ENCODE measurements at places on chromosomes 3 and 15.

DNA sequence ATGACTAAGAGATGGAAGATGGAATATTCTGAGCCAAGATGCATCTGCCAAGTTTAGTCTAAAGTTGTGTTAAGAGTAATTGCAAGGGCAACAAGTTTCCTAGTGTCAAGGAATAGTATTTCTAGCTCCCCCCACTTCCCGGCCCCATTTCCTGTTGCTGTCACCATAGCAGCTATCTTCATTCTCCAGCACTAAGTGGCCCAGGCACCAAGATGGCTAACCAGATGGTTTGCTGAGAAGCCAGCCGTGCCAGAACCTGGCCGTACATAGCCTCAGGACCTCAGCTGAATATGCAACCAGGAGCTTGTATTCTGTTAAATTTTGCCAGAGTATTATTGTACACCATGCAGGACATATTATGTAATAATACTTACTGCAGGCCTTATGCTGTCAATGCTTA, 108.8 kb upstream of the UMPS start:
- DNase-seq: no peak

DNA sequence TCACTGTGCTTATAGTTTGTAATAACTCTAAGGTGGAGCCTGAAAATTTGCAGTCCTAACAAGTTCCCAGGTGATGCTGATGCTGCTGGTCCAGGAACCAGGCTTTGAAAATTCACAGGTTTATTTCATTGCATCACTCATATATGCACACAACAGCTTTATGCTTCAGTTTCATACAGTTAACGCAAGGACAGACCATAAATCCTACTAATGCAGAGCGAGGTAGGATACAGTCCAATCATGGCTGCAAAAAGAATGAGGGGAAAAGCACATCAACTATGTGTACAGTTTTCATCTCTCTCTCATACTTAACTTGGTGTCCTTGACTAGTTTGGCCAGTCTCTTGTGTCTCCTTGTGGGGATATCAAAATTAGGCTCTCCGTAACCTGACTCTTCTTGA, 135.1 kb downstream of the SLCO3A1 start:
- no peak for DNase-seq

GRCh38 chr15:74221399-74222239, 14.5 kb upstream of the CCDC33 start:
- DNase-seq: no peak

- DNase-seq: no peak
Observed at GRCh38 chr15:82021992-82022391, 23.8 kb downstream of the MEX3B start.

- no peak for DNase-seq
Observed at GRCh38 chr3:22366781-22367180, 615.8 kb upstream of the ZNF385D start.

DNA sequence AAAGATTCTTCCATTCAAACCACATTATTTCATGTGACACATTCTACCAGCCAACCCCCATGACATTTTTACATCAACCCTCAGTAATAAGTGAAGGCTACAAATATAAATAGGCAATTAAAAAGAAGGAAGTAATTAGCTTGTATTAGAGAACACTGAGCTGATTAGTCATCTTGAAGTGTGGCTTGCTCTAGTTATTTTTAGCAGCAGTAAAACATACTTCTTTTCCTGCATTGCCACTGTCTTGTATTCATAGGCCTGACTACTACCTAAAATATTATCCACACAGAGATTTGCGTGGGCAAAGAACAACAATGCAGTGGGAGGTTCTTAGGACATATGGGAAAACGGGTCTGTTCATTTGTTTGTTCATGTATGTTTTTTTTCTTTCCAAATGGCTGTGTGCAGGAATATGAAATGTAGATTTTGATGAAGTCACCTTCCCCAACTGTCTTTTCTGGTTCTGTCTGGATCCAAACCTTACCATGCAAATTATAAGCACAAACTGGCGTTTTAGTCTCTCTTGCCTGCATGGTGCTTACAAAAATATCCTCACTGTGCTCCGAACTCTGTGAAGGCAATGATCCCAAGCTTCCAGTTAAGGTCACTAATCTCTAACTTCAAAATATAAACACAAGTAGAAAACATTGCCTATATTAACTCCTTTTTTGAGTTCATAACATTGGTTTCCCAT, 31.5 kb upstream of the TM4SF4 start:
- no peak for DNase-seq

- DNase-seq: no peak
Observed at GRCh38 chr3:34077417-34078195, 279.2 kb downstream of the PDCD6IP start.

DNA sequence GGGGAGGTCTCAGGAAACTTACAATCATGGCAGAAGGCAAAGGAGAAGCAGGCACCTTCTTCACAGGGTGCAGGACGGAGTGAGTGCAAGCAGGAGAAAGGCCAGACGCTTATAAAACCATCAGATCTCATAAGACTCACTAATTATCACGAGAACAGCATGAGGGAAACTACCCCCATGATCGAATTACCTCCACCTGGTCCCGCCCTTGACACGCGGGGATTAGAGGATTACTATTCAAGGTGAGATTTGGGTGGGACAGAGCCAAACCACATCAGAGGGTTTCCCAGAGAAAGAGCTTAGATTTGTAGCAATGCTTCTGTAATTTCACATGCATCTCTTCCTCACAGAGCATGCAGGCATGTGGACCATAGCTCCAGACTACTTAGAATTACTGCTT, 615.7 kb upstream of the UBE2E2 start:
- DNase-seq: no peak

DNA sequence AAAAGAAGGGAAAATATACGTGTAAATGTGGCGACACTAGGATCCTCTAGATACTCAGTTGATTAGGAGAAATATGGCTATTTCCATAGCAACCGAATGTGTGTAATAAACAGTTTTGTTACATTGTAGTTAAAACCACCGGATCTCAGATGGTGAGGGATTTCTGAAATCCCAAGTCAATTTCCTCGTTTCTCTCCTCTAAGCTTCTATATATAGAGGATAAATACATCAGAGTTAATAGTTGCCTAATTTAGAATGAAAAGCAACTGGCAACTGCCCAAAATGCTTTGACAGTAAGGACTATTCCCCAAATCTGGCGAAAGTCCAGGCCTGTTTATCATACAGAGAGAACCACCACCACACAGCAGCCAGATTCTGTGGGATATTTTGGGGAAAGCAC, 112.6 kb downstream of the GABRB3 start:
- no peak for DNase-seq

All from activated T-helper 1 cell treated with anti-CD3 and anti-CD28 coated beads, Interleukin-2, amount 50 U/mL, for 16 hours (primary cell).